CD4-positive, alpha-beta memory T cell (primary cell): ENCODE measurements at places on chromosomes 16 and 17.

- no peak overlapping the region for H3K4me3 ChIP-seq
- H3K36me3 ChIP-seq = no peaks in the 10 kb centered on the region
- H3K27me3 ChIP-seq = no peaks in the 10 kb centered on the region
- no peak overlapping the region for H3K27ac ChIP-seq
These were observed 350.9 kb upstream of the TNRC6C start for GRCh38 chr17:77607606-77608005.

- no peaks in the 10 kb centered on the region for H3K27me3 ChIP-seq
- no peak for DNase-seq
- H3K36me3 ChIP-seq = no peaks in the 10 kb centered on the region
- no peak overlapping the region for H3K4me3 ChIP-seq
- no peaks in the 10 kb centered on the region for H3K4me1 ChIP-seq
These were observed 8.7 kb upstream of the TBX4 start for GRCh38 chr17:61443475-61443882.

- H3K4me1 ChIP-seq = peaks cover 16% of the 10 kb centered on the region
- H3K27me3 ChIP-seq = no peaks in the 10 kb centered on the region
- H3K36me3 ChIP-seq = no peaks in the 10 kb centered on the region
- H3K27ac ChIP-seq = no peak overlapping the region
- no peak overlapping the region for H3K4me3 ChIP-seq
These were observed 22.8 kb downstream of the ABCC1 start for GRCh38 chr16:15972046-15972868.

DNA sequence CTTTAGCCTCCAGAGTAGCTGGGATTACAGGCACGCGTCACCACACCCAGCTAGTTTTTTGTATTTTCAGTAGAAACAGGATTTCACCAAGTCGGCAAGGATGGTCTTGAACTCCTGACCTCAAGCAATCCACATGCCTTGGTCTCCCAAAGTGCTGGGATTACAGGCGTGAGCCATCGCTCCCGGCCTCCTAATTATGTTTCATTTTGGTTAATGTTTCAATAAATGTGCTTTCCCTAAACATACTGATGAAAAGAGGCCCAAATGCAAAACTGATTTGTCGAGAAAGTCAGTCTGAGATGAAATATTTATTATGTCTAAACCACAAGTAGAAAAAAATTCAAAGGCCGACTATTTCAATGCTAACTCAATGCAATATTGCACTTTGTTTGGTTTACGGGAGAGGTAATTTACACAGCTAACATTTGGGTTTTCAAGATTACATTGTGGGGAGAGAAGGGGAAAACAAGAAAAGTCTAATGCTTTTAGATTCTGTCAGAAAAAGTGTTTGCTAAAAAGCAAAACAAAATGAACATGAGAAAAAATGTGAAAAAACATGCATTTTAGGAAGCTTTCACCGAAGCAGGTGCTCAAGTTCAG lies 9.8 kb downstream of the STAT3 start:
- H3K27me3 ChIP-seq = no peaks in the 10 kb centered on the region
- peak overlapping the region; percentile 20 for H3K4me3 ChIP-seq
- peaks cover 41% of the 10 kb centered on the region for H3K4me1 ChIP-seq

GRCh38 chr16:2969545-2970521 lies 685 bp downstream of the PAQR4 start:
- peak overlapping the region; percentile 64 for H3K4me3 ChIP-seq
- no peaks in the 10 kb centered on the region for H3K36me3 ChIP-seq
- peak; percentile 57 for DNase-seq
- H3K4me1 ChIP-seq = peaks cover 35% of the 10 kb centered on the region
- peaks cover 23% of the 10 kb centered on the region for H3K27me3 ChIP-seq
- peak overlapping the region; percentile 26 for H3K27ac ChIP-seq

GRCh38 chr17:45276031-45276430 lies 14.1 kb upstream of the SPATA32 start:
- H3K36me3 ChIP-seq = peaks cover 35% of the 10 kb centered on the region
- DNase-seq = no peak
- peaks cover 6% of the 10 kb centered on the region for H3K4me1 ChIP-seq

DNA sequence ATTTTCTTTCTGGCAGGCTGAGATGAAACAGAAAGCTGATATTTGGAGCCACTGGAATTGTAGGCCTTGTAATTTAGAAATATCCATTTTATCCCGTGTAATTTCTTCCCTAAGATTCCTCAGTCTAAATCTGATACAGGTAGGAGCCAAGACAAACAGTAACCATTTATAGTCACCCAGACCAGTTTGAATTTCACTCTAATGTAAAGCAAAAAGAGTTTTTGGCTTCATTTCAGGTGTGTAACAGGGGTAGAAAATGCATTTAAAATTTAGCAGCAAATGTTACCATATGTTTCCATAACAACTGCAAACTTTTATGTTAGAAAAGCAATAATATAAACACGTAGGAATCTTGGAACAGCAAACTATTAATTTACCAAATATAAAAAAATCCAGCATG lies 249.4 kb downstream of the FTO start:
- no peaks in the 10 kb centered on the region for H3K36me3 ChIP-seq
- H3K4me1 ChIP-seq = peaks cover 8% of the 10 kb centered on the region
- no peaks in the 10 kb centered on the region for H3K27me3 ChIP-seq
- DNase-seq = no peak

GRCh38 chr16:50697881-50698767 lies 4.7 kb downstream of the NOD2 start:
- peak overlapping the region; percentile 88 for H3K27ac ChIP-seq
- H3K4me1 ChIP-seq = peaks cover 82% of the 10 kb centered on the region
- no peaks in the 10 kb centered on the region for H3K36me3 ChIP-seq
- peak overlapping the region; percentile 89 for H3K4me3 ChIP-seq

DNA sequence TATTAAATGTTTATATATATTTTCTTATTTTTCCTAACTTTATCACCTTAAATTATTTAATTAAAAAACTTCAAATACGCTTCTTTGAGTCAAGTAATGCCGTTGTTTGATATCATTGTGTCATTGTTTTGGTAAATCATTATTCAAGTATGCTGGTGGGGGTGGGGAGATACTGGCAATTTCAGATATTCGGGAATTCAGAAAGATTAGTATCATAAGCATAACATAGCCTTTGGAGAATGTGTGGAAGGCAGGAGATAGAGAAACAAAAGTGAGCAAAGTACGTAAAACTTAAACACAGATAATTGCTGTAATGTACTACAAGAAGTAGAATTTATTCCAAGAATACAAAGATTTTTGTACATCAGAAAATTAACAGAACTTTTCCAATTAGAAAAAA lies 49.8 kb downstream of the TANC2 start:
- no peaks in the 10 kb centered on the region for H3K4me1 ChIP-seq
- no peak for DNase-seq
- H3K27ac ChIP-seq = no peak overlapping the region
- H3K27me3 ChIP-seq = no peaks in the 10 kb centered on the region
- no peaks in the 10 kb centered on the region for H3K36me3 ChIP-seq
- no peak overlapping the region for H3K4me3 ChIP-seq

DNA sequence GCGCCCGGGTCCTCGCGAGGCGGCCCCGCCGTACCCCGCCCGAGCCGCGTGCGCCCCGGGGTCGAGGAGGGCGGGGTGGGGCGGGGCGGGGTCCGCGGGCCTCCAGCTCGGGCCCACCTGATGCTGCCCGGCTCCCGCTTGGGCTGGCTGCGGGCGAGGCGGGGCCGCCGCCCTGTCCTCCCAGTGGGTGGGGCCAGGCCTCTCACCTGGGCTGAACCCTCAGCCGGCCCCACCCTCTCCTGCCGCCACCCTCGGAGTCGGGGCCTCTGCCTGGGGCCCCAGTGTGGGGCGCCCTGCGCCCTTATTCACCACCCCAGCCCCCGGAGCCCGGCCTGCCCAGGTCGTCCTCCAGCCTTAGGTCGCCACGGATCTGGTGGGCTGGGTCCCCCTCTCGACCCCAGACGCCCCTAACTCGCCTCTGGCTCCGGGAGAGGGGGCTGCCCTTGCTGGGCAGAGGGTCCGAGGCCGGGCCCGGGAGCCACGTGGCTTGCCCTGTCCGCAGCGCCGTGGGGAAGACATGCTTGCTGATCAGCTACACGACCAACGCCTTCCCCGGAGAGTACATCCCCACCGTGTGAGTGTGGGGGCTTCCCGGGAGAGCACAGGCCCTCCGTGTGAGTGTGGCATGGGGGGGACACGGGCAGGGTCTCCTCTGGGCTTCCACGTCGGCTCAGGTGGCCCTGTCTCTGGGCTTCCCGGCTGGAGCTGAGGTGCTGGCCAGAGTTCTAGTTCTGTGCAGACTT lies 578 bp downstream of the RAC3 start:
- no peaks in the 10 kb centered on the region for H3K27me3 ChIP-seq
- H3K27ac ChIP-seq = no peak overlapping the region
- H3K4me1 ChIP-seq = peaks cover 25% of the 10 kb centered on the region
- DNase-seq = peak; percentile 28

- no peak for DNase-seq
- H3K27ac ChIP-seq = no peak overlapping the region
- no peaks in the 10 kb centered on the region for H3K36me3 ChIP-seq
- H3K4me1 ChIP-seq = peaks cover 13% of the 10 kb centered on the region
These were observed 1.3 kb downstream of the SAT2 start for GRCh38 chr17:7626307-7626706.

DNA sequence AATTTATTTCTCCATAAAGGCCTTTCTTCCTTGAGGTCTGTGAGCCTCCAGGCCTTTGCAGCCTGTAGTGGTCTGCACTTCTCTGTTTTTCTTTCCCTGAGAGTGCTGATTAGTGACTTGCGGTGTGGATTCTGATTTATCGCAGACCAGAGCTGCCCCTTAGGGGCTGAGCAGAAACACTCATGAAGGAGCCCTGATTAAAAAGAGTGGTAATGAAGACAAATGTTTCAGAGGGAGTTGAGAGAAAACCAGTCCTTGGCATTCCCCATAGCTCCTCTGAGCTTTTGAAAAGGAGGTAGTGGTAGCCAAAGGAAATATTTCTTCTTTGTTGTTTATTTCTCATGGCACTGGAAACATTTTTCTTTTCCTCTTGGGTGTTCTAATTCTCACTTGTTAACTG lies 268.1 kb upstream of the TBX2 start:
- H3K4me1 ChIP-seq = no peaks in the 10 kb centered on the region
- no peaks in the 10 kb centered on the region for H3K27me3 ChIP-seq
- no peaks in the 10 kb centered on the region for H3K36me3 ChIP-seq
- H3K27ac ChIP-seq = no peak overlapping the region

GRCh38 chr17:48187872-48188608 lies 80.5 kb downstream of the SNX11 start:
- no peaks in the 10 kb centered on the region for H3K4me1 ChIP-seq
- no peak overlapping the region for H3K27ac ChIP-seq
- DNase-seq = no peak
- peaks cover 53% of the 10 kb centered on the region for H3K36me3 ChIP-seq

- no peak overlapping the region for H3K4me3 ChIP-seq
- H3K4me1 ChIP-seq = peaks cover 7% of the 10 kb centered on the region
- H3K27me3 ChIP-seq = no peaks in the 10 kb centered on the region
- no peak for DNase-seq
- H3K36me3 ChIP-seq = no peaks in the 10 kb centered on the region
These were observed 47.4 kb downstream of the PKD1L3 start for GRCh38 chr16:71952825-71953224.

DNA sequence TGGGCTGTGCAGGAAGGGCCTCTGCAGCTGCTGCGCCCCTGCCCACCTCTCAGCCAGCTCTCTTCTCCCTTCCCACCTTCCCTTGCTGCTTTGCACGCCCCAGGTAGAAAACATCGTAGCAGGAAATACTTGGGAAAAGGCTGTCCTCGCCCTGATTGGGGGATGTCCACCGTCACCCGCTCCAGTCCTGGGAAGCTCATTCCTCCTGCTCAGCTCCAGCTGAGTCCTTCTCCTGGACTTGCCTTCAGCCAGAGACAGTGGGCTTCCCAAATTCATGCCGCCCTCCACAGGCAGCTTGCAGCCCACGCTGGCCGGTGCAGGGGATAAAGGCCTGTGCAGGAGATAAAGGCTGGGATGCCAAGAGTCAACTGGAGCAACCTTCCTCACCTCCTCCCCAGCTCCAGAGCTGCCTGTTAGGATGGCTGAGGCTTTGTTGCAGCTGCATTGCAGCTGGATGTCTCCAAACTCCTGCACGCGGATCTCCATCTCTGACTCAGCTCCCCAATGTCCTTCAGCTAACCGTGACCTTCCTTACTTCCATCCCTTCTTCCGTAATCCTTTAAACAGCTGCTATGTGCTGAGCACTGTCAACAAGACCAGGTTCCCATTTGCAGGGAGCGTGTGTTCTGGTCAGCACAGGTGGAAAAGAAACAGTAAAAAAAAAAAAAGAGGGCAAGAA lies 402.0 kb upstream of the TNRC6C start:
- no peaks in the 10 kb centered on the region for H3K27me3 ChIP-seq
- no peak overlapping the region for H3K4me3 ChIP-seq
- no peak for DNase-seq

GRCh38 chr16:66616169-66616568 lies 11.7 kb downstream of the CMTM3 start:
- H3K36me3 ChIP-seq = peaks cover 23% of the 10 kb centered on the region
- no peaks in the 10 kb centered on the region for H3K27me3 ChIP-seq
- no peak overlapping the region for H3K4me3 ChIP-seq
- H3K27ac ChIP-seq = no peak overlapping the region
- H3K4me1 ChIP-seq = no peaks in the 10 kb centered on the region

DNA sequence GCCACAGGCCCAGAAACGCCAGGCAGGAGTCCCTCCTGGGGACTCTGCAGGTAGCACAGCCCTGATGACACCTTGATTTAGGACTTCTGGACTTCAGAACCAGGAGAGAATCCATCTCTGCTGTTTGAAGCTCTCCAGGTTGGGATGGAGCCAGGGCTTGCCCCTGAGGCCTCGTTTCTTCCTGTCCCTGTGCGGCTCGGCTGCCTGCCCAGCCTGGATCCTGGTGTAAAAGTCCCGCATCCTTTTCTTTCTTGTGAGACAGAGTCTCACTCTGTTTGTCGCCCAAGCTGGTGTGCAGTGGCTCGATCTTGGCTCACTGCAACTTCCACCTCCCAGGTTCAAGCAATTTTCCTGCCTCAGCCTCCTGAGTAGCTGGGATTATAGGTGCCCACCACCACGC lies 17.9 kb upstream of the CBX4 start:
- no peaks in the 10 kb centered on the region for H3K27me3 ChIP-seq
- peaks cover 5% of the 10 kb centered on the region for H3K4me1 ChIP-seq
- no peaks in the 10 kb centered on the region for H3K36me3 ChIP-seq
- DNase-seq = no peak
- H3K4me3 ChIP-seq = no peak overlapping the region

- no peak overlapping the region for H3K27ac ChIP-seq
- H3K4me1 ChIP-seq = peaks cover 4% of the 10 kb centered on the region
- H3K4me3 ChIP-seq = no peak overlapping the region
- H3K27me3 ChIP-seq = no peaks in the 10 kb centered on the region
These were observed 1.2 kb upstream of the BCO1 start for GRCh38 chr16:81237282-81237681.
